ENCODE measurements at places on chromosomes 4 and X.

GRCh38 chrX:155877288-155877687, 3.9 kb upstream of the VAMP7 start:
- DNase-seq, result no peak

GRCh38 chr4:68433582-68433981, 13.7 kb upstream of the TMPRSS11E start:
- no peak for DNase-seq

- no peak for DNase-seq
Observed at GRCh38 chr4:87087015-87087414, 133.4 kb downstream of the KLHL8 start.

DNA sequence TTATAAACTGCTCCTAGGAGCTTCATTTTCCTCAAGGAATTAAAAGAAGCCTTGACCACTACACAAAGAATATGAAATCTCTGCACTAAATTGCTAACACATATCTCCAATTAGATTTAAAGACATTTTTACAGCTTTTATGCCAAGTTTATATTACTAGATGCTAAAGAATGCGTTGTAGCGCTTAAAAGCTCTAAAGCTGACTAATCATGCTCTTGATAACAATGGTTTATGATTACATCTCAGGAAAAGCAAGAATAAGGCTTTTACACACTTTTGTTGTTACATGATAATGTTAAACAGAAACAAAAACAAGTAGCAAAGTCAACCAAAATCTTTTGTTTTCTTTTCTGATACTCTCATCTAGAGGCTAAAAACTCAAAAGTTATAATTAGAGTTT, 44.7 kb downstream of the SLC10A7 start:
- DNase-seq, result no peak

- peak; percentile 43 for DNase-seq
Observed at GRCh38 chr4:145936142-145936996, 2.3 kb downstream of the ZNF827 start.

DNA sequence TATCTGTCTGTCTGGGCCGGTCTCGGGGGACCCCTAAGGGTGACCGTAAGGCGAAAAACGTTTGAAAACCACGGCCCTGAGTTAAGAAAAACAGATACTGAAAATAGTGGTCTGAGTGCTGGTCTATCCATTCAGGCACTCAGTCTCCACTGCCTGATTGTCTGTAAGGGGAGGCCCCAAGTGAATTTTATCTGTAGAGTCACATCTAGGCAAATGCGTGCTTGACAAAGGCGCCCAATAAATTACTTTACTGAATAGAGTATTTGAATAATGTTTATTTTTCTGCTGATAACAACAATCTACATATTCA, 465 bp downstream of the HNRNPH2 start:
- DNase-seq, result no peak

DNA sequence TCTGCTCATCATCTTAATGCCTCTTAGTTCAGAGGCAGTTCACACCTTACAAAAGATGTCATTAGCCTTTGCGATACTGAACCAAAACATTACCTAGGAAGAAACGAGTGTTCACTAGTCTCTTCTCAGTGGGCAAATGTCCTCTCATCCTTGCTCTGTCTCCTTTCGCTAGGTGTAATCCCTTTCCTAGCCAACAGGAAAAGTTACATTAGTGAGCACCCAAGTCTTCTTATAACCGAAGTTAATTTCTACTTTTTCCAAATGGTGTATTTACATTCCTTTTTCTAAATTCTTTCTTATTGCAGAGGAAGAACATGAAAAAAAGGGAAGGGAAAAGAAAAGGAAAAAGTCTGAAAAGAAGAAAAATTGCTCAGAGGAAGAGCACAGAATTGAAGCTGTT, 46.9 kb downstream of the SMIM31 start:
- no peak for DNase-seq

DNA sequence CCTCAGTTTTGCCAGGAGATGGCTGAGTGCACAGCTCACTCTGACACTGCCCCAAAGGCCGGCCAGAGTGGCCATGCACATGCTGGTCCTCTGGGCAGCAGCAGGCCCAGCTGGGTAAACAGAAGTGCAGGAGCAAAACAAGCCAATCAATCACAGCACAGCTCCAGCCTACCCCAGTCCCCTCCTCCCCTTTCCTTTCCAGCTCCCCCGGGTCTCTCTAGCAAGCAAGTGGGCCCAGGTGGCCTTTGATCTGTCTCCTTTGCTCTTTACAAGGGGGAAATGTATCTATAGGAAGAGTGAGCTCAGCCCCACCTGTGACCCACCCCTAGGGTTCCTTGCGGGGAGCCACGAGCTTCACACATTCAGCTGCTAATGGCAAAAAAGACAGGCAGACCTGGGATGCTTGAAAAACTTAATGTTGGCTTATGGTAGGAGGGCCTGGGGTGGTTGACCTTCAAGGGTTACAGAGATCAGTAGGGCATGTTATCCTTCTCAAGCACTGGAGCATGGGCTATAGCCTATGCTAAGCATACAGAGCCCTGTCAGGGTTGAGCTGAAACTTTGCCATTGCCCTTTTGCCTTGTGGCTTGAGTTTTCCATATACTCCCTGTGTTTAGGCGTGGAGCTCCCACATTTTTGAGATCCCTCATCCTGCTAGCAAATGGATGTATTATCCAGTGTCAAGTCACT, 57.8 kb upstream of the PLAC1 start:
- no peak for DNase-seq

DNA sequence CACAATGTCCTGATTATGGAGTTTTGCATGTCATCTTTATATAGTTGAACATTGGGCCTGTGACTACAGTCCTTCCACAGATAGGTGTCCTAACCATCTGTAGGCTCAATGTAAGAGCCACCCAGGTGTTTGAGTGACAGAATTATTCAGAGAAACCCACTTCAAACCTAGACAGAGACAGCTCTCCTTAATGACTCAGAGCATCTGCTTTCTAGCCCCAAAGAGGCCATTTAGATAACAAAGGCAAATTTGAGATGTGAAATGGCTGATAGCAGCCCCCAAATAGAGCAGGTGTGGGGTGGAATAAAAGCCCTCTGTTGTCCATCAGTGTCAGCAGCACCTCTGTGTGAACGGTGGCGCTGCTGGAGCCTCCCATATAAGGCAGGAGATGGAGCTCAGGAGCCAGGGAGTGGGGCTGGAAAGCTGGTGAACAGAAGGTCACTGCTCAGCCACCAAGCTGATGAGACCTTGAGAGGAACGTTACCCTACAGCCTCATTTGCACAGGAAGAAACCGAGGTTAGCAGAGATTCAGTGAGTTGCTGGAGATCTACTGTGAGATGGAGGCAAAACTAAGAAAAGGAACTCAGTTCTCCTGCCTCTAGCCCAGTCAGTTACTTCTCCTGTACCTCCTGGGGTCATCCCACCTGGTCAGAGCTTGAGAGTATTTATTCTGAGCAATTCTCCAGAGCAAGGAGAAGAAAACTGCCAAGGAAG, 153.3 kb upstream of the LNX1 start:
- no peak for DNase-seq

- DNase-seq, result no peak
Observed at GRCh38 chr4:71186566-71187403, 152.0 kb upstream of the SLC4A4 start.

DNA sequence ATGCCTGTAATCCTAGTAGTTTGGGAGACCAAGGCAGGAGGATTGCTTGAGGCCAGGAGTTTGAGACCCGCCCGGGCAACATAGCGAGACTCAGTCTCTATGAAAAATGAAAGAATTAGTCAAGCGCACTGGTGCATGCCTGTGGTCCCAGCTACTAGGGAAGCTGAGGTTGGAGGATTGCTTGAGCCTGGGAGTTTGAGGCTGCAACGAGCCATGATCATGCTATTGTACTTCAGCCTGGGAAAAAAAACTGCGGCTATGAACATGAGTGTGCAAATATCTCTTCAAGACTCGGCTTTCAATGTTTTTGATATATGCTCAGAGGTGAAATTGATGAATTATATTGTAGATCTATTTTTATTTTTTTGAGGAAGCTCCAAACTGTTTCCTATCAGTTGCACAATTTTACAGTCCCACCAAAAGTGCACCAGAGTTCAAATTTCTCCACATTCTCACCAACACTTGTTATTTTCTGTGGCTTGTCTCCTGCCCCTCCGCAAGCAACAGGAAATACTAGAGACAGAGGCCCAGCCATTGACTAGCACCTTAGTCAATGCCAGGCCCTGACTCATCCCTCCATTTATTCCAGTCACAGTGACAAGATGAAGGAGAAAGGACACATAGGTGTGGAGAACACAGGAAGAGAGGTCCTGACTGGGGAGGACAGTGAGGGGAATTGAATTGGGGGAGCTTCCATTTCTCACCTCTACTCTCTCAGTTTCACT, 33.1 kb upstream of the ZNF41 start:
- no peak for DNase-seq

- no peak for DNase-seq
Observed at GRCh38 chr4:10015140-10015753, 6.0 kb downstream of the SLC2A9 start.

DNA sequence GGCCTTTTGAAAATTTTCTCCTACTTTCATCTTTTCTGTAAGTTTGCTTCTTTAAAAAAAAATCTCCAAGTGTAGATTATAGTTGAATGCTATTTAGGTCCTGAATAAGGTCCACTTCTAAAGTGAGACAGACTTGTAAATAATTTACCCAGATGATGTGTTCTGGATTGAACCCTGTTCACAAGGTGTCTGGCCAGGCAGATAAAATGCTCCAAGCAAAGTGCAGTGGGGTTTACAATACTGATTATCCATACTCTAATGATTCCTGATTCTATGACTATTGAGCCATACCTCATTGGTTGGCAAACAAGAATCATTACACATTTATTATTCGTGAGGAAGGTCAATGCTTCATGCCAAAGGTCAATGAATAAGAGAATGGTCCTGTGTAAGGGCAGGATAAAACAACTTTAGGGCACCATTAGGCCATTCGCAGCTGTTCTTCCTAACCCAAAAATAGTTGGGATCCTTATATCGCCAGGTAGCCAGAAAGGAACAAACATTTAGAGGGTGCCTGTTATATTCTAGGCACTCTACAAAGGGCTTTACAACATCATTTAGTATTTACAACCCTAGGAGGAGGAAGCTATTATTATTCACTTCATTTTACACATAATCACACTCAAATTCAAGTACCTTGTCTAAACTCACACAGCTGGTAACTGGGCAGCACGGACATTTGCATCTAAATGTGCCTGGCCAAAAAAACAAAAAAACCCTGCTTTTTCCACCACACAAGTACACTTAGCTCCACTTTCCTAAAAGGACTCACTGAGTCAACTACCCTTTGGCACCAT, 18.6 kb upstream of the SAT1 start:
- DNase-seq, result no peak

DNA sequence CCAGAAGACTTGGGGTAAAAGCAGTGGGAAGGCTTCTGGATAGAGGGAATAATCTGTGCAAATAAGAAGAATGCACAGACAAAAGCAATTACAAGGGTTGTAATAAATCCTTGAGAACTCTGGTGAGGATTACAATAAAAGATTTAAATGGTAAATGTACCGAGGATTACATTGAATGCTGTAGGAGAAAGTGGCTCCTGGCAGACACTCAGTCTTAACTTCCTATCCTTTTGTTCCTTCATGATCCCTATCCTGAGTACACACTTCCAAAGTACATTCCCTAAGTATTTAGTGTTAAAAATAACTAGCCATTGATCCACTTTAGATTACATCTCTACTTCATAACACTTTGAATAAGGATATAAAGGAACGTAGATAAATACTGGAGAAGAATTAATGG, 205.4 kb downstream of the SPATA18 start:
- no peak for DNase-seq

DNA sequence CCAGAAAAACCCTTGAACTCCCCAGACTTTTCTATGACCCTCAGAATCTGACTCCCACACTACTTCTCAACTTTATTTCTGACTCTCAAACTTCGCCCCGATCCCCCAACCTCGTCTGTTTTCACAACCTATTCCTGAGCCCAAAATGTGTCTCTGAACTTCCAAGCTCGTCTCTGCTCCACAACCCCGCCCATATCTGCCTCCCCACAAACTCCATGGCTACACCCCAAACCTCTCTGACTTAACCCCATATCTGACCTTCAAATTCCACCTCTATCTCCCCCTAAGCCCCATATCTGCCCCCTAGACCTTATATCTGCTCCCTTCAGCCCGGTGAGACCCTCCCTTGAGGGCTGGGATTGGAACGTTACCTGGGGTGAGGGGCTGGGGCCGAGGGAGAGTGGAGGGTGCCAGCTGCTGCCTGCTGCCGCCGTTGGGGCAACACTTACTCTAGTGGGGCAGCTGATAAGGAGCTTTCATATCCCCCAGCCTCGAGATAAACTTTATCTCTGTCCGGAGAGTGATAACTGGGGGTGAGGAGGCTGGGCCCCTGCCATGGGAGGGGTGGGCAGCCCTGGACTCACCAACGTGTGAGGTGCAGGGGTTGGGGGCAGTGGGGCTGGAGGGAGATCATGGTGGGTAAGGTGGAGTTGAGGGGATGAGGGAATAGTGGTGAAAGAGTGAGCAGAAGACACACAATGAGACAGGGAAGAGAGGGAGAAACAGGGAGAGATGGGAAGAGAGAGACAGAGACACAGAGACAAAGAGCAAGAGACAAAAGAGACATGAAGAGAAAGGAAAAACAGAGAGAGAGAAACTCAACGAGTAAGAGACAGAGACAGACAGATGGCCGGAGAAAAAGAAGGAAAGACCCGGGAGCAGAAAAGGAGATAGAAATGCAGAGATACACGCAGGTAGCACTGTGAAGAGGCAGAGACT, 1.4 kb downstream of the GATA1 start:
- no peak for DNase-seq

- DNase-seq, result no peak
Observed at GRCh38 chr4:20462426-20463175, 210.9 kb downstream of the SLIT2 start.

- DNase-seq, result no peak
Observed at GRCh38 chr4:26094076-26094475, 180.1 kb downstream of the SMIM20 start.

- no peak for DNase-seq
Observed at GRCh38 chrX:31053621-31054020, 18.2 kb downstream of the FTHL17 start.

GRCh38 chr4:159141193-159141592, 38.3 kb downstream of the RAPGEF2 start:
- DNase-seq, result no peak

DNA sequence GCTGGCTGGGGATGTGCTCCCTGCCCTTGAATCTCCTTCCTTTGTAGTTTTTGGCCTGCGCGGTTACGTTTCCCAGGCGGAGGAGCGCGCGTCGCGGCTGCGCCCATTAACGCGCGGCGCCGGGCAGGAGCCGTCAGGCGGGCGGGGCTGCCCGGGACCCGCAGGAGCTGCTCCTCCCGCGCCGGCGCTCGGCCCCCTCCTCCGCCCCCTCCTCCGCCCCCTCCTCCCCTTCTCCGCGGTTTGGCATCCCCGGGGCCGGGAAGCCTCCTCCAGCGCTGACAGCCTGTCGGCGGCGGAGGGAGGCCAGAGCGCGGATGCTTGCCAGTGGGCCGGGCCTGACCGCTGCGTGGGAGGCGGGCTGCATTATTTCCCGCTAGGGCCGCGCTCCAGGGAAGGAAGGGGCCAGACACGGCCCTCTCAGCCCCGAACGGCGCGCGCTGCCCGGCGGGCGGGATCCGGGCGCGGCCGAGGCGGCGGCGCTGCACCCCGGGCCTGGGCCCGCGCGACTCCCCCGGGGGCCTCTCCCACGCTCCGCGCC, at the start of gene DCLK2:
DCLK2 (plus strand) TSS at position 405 of the 538 bp plus-strand sequence. CDS start 583 bp downstream, outside the sequence.
- no peak for DNase-seq

- DNase-seq, result no peak
Observed at GRCh38 chr4:16110661-16111290, 27.0 kb upstream of the PROM1 start.

Measured in stimulated activated CD8-positive, alpha-beta memory T cell treated with anti-CD3 and anti-CD28 coated beads, Interleukin-4, amount 100 ng/mL, for 4 hours (primary cell).